Glutamatergic neuron (in vitro differentiated cells): ENCODE measurements at places on chromosomes 6 and 20. TPM values are rescaled to one million over a fixed set of nuclear protein-coding genes. Genes with fewer than 3 reads are reported as not detected.

GRCh38 chr6:42136508-42137193 is 5.8 kb downstream of the C6orf132 start:
- DNase-seq: peak; percentile 67

PDYN gene
- total RNA-seq: not detected

DNA sequence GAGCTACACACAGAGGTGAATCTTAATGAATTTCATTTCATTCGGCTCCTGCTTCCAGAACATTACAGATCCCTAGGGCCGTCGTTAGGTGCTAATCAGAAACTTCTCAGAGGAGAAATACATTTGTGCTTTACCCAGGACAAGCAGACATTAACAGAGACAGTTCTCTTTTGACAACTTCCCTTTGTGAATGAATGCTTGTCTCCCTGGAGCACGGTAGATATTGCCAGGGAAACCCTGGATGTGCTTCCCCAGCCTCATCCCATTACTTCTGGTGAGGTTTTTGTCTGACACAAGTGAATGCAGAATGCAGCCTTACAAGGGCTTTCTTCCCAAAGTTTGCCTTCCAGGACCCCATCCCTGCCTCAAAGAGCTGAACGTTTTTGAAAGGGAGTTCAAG is 105.4 kb downstream of the SYNDIG1 start:
- DNase-seq: no peak

EEF1A2 gene
- total RNA-seq: 55.3 TPM

DNA sequence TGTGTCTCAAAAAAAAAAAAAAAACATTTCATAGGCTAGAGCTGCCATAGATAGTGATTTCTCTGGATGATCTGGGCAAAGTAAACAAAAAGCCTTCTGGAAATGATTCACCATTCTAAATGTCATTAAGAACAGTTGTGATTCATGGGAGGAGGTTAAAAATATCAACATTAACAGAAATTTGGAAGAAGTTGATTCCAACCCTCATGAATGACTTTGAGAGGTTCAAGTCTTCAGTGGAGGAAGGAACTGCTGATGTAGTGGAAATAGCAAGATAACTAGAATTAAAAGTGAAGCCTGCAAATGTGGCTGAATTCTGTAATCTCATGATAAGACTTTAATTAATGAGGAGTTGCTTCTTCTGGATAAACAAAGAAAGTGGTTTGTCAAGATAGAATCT is 26.8 kb upstream of the MMP24 start:
- no peak for DNase-seq

DNA sequence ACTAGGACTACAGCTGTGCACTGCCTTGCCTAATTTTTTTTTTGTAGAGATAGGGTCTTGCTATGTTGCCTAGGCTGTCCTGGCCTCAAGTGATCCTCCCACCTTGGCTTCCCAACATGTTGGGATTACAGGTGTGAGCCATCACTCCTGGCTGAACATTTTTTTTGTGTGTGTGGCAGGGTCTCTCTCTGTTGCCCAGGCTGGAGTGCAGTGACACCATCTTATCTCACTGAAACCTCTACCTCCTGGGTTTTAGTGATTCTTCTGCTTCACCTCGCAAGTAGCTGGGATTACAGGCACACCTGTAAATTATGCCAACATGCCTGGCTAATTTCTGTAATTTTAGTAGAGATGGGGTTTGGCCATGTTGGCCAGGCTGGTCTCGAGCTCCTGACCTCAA is 25.3 kb downstream of the PANK2 start:
- no peak for DNase-seq

FAM217A gene
- total RNA-seq: not detected

DNA sequence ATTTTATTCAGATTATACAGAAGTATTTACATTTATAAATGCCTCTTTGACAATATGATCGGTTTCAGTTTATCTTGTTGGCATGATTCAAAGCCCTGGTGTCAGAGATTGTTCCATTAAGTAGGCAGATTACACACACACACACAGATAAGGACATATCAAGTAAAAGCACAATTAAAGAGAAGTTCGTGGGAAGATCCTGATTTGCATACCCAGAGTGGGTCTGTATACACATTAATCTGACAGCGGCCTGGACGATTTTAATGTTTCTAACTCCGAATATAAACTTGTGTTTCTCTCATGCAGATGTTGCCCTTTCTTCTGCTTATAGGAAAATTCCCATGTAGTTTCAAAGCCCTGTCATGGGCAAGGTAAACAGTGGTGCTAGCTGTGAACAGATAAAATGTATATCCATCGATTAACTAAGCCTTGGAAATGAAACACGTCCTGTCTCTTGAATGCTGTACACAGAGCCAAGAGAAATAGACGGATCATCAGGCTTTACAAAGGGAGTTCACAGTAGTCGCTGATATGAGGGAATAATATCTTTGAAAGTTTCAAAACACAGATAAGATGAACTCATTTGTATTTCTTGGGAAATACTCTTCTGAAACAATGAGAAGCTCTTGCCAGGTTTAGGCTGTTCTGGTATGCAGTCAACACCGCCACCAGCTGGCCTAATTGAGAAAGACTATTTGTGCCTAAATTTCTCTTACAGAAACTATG is 108.2 kb upstream of the GMDS start:
- DNase-seq: peak; percentile 70

OTOR gene
- not detected for total RNA-seq

KCNS1 gene
- total RNA-seq: not detected

DNA sequence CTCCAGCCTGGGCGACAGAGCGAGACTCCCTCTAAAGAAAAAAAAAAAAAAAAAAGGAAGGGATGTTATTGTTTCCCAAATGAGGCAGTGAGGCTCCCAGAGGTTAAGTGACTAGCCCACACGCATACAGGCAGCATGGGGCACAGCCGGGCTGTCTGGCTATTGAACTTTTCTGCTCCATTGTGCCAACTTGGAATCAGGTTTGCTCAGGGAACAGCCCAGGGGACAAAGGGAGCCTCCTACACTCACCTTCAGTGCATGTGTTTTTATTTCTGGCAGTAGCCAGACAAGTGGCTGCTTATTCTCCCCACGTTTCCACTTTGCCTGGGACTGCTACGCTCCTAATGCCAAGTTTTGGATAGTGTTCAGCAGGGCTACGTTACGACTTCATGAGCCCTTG is 10.7 kb downstream of the ETV7 start:
- DNase-seq: no peak

STX11 gene
- not detected for total RNA-seq

GRCh38 chr6:20571261-20571660 is 37.0 kb downstream of the CDKAL1 start:
- DNase-seq: no peak

- DNase-seq: no peak
These were observed 579.0 kb upstream of the FLRT3 start for GRCh38 chr20:14916360-14916920.

EGFL8 gene
- total RNA-seq: 23.0 TPM

DNA sequence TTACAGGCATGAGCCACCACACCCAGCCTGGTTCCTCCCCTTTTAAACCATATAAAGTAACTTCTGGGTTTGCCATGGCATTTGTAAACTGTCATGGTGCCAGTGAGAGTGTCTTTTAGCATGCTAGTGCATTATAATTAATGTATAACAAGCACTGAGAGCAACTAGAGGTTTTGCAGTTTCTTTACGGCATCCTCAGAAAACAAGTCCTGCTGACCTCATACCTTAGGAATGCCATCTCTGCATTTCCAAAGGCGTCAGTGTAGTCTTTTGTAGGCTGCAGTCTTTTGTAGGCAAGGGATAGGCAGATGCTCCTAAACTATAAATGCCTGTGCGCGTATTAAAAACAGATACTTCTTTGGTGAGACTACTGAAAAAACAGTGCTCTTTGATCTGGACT is 75.0 kb upstream of the EZR start:
- no peak for DNase-seq
